ENCODE measurements at places on chromosomes 1 and 21.
A peak's percentile ranks its signal among the peaks of the same experiment; 100 is the strongest.

GRCh38 chr1:54464477-54465146 lies 58.4 kb upstream of the SSBP3 start:
- H3K36me3 ChIP-seq: no peaks in the 10 kb centered on the region
- H3K27ac ChIP-seq: peak overlapping the region; percentile 89
- H3K4me3 ChIP-seq: no peak overlapping the region
- H3K27me3 ChIP-seq: no peaks in the 10 kb centered on the region

DNA sequence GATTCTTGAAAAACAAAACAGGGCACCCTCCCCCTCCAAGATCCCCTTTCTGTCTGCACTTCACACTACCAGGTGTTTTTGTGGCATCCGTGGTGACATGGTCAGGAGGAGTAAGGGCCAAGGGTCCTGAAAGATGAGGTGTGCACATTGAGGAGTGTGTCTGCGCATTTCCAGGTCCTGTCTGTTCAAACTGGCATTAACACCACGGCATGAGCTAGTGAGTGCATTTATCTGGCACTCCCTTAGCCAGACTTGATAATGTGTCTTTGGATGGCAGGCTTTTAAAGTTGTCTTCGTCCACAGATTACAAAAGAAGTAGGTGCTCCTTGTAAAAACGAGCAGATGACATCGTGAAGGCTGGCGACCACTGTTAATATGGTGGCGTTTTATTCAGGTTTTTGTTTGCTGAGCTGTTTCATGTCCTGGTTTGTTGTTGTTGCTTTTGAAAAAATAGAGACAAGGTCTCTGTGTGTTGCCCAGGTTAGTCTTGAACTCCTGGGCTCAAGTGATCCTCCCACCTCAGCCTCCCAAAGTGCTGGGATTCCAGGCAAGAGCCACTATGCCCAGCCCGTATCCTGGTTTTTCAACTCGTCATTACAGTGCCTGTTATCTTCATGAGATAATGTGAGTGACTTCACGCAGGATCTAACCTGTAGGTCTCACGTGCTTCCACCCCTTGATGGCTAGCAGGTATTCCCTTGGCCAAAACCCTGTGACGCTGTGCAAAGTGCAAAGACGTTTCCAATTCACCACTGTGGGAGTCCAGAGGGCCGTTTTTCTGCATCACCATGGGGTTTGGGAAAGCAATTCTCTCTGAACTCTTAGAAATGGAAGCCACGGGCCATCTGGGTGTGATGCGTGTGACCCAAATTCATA lies 4.2 kb downstream of the TMEM51 start:
- H3K4me3 ChIP-seq: no peak overlapping the region
- no peak for DNase-seq
- H3K27ac ChIP-seq: no peak overlapping the region
- H3K27me3 ChIP-seq: no peaks in the 10 kb centered on the region
- H3K36me3 ChIP-seq: no peaks in the 10 kb centered on the region

- no peak for DNase-seq
- no peaks in the 10 kb centered on the region for H3K27me3 ChIP-seq
- no peak overlapping the region for H3K4me3 ChIP-seq
- H3K36me3 ChIP-seq: no peaks in the 10 kb centered on the region
These were observed 81.3 kb upstream of the SELENON start for GRCh38 chr1:25718732-25719131.

- no peak overlapping the region for H3K27ac ChIP-seq
- no peaks in the 10 kb centered on the region for H3K27me3 ChIP-seq
- H3K4me3 ChIP-seq: no peak overlapping the region
- DNase-seq: no peak
- H3K36me3 ChIP-seq: no peaks in the 10 kb centered on the region
These were observed 2.2 kb upstream of the SPRR4 start for GRCh38 chr1:152968248-152968647.

DNA sequence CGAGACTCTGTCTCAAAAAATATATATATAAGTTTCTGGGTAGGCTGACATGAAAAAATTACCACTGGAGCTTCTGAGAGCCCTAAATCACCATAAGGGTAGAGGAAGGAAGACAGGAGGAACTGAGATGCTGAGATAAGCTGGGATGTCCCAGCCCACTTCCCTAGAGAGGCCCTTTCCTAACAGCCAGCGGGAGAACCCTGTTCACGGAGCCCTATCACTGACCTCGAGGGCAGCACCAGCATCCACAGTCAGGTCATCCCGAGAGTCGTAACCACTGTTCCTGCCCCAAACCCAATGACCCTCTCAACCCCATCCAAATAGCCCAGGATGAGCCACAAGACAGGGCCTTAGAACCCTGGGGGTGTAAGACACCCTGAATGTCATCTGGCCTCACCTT lies 77.5 kb downstream of the CD34 start:
- no peaks in the 10 kb centered on the region for H3K4me1 ChIP-seq
- no peak for DNase-seq
- H3K27me3 ChIP-seq: no peaks in the 10 kb centered on the region

DNA sequence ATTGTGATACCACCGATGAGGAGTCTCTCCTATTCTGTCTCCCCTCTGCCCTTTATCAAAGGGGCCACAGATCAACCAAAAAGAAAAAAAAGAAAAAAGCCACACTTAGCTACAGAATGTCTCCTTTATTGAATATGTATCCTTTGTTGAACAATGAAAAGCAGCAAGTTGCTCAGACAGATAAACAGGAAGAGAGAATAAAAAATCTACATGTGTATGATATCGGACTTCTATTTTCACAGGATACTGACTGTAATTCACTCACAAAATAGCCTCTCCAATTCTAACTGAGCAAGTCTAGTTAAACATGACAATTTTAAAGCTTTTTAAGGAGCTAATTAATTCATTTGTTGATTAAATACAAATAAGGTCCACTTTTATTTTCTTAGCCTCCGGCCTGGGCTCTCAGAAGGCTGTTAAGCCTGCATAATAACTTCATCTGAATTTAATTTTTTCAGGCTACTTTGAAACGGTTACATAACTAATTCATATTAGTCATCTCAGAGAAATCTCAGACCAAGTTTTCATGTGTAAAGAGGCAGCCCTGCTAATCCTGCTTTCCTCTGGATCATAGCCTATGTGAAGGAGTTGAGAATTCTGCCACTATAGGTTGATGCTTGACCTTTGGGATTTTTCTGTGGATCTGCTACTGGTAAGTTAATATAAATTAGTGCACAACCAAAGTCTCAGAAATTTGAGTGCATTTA lies 304.1 kb upstream of the NR5A2 start:
- no peak overlapping the region for H3K27ac ChIP-seq
- H3K27me3 ChIP-seq: no peaks in the 10 kb centered on the region
- DNase-seq: peak; percentile 23
- no peaks in the 10 kb centered on the region for H3K36me3 ChIP-seq
- H3K4me3 ChIP-seq: no peak overlapping the region

- H3K36me3 ChIP-seq: no peaks in the 10 kb centered on the region
- H3K27ac ChIP-seq: no peak overlapping the region
- H3K27me3 ChIP-seq: no peaks in the 10 kb centered on the region
- H3K4me1 ChIP-seq: peaks cover 19% of the 10 kb centered on the region
- DNase-seq: peak; percentile 59
These were observed 29.6 kb downstream of the RGL1 start for GRCh38 chr1:183834568-183834967.

DNA sequence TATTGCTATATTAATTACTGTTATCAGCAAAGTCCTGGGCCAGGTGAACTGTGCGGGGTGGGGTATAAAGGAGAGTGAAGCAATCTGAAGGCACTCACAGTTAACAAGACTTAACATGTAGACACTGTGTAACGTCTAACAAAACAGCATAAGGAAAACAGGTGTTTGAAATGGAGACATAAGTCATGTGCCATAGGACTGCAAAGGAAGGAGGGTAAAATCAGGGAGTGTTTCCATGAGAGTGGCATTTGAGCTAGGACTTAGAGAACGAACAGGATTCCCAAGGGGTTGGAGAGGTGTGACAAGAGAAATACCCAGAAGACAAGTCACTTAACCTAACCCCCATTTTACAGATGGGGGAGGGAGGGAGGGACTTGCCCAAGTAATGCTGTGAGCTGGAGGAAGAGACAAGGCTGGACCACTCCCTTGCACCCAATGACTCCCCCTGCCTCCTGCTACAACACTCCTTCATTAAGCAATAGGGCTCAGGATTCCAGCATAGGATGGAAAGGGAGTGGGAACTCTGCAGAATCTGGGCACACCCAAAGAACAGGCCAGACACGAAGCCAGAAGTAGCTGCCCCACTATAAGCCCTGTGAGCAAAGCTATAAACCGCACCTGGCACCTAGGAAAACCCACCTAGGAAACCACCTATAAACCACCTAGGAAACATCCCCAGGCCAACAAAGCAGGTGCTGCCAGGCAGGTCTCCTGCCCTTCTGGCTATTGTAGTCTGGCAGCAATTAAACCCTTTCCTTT lies 6.6 kb downstream of the PEF1 start:
- H3K27me3 ChIP-seq: no peaks in the 10 kb centered on the region
- peaks cover 2% of the 10 kb centered on the region for H3K36me3 ChIP-seq
- H3K4me3 ChIP-seq: no peak overlapping the region
- no peak for DNase-seq
